ENCODE measurements at places on chromosomes 1 and 21. TPM values are rescaled to one million over a fixed set of nuclear protein-coding genes. Genes with fewer than 3 reads are reported as not detected.
A peak's percentile ranks its signal among the peaks of the same experiment; 100 is the strongest.

GRCh38 chr1:221708987-221709386 is 32.9 kb downstream of the DUSP10 start:
- peak overlapping the region; percentile 33 for H3K4me3 ChIP-seq
- peaks cover 65% of the 10 kb centered on the region for H3K4me1 ChIP-seq
- peak overlapping the region; percentile 98 for H3K27ac ChIP-seq

Gene CACNA1E
- not detected for total RNA-seq

Gene RNF223
- total RNA-seq: not detected

GRCh38 chr1:109946511-109946910 is 35.9 kb downstream of the CSF1 start:
- no peaks in the 10 kb centered on the region for H3K36me3 ChIP-seq
- H3K4me3 ChIP-seq: no peak overlapping the region
- H3K27me3 ChIP-seq: peaks cover 11% of the 10 kb centered on the region
- peaks cover 7% of the 10 kb centered on the region for H3K4me1 ChIP-seq
- no peak overlapping the region for H3K27ac ChIP-seq

DNA sequence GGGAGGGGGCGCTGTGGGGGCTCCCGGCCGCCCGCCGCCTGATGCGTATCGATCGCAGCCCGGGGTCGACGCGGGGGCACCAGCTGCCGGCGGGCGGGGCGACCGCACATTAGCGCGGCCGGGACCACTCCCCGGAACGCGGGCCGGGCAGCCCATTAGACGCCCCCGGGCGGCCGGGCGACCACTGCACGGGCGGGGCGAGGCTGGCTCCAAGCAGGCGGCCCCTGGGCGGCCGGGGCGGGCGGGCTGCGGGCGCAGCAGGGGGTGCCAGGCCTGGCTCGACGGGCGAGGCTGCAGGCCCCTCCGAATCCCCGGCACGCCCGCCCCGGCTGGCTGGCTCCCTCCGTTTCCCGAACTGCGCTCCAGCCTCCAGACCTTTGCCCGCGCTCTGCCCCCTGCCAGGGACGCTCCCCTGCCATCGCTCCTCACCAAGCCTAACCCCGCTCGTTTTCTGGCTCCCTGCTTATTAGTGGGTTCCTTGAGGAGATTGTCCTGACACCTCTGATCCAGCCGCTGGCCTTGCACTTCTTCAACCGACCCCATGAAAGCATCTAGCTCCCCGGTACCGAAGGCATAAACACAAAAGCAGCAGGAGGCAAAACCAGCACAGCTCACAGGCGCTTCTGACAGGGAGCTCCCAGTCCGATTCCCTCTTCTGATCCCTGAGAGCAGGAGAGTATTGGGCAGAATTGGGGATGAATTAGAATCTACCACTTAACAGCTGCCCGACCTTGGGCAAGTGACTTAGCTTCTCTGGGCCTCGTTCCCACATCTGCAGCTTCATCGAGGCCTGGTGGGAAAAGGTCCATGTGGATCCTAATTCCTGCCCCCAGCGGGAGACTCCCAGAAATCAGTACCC is 92.6 kb upstream of the CASZ1 start:
- H3K36me3 ChIP-seq: no peaks in the 10 kb centered on the region
- no peak overlapping the region for H3K27ac ChIP-seq
- DNase-seq: no peak
- H3K4me1 ChIP-seq: no peaks in the 10 kb centered on the region

DNA sequence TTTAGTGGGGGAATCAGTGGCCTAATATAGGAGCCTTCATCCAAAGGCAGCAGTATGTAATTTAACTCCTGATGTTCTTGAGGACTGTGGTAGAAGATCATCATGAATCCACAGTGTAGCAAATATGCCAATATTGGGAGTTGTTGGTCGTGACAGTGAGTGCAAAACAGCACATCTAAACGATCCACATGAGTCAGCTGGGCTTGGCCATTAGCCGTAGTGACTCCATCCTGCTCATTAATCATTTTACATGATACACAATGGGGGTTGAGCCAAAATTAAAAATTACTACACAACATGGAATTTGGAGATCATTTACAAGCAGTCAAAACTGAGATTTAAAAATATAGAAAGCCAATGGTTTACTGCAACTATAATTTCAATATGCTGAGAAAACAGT is 653.9 kb upstream of the CAMK1G start:
- DNase-seq: no peak
- H3K4me1 ChIP-seq: no peaks in the 10 kb centered on the region
- H3K4me3 ChIP-seq: no peak overlapping the region

Gene KCNK1
- total RNA-seq: 5.4 TPM

GRCh38 chr1:158169105-158169504 is 11.6 kb upstream of the CD1D start:
- no peaks in the 10 kb centered on the region for H3K36me3 ChIP-seq
- peaks cover 4% of the 10 kb centered on the region for H3K4me1 ChIP-seq
- H3K4me3 ChIP-seq: no peak overlapping the region
- no peak for DNase-seq

Measured in activated T-helper 2 cell treated with anti-CD3 and anti-CD28 coated beads, Interferon-gamma antibody, Interleukin-2, Interleukin-4, amounts not matched to agents 10 μg/mL and 5 μg/mL and 100 μg/mL, durations not matched to agents 14 hours and 24 hours and 36 hours (primary cell).